ENCODE measurements at places on chromosomes 4 and X.

- no peak overlapping the region for H3K4me3 ChIP-seq
- no peak overlapping the region for H3K27ac ChIP-seq
- DNase-seq: no peak
- no peaks in the 10 kb centered on the region for H3K27me3 ChIP-seq
These were observed 69.5 kb upstream of the GABRA3 start for GRCh38 chrX:152520653-152521052.

DNA sequence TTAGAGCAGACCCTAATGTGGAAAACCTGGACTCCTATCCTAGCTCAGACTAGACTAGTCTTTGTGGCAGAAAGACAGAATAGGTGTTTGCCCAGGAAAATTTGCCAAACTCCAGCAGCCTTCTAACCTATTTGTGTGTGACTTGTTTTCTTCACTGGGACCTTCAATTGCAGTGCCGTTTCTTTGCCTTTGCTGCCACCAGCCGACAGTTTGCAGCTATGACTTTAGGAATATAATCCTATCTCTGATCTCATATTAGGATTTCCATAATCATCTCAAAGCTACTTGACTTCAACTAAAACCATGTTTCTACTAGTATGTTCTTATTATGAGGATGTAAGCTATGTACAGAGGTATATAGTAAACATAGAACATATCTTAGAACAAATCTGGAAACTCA is 60.2 kb upstream of the PGAM4 start:
- no peaks in the 10 kb centered on the region for H3K27me3 ChIP-seq
- peak; percentile 35 for DNase-seq
- no peak overlapping the region for H3K27ac ChIP-seq
- no peaks in the 10 kb centered on the region for H3K36me3 ChIP-seq

DNA sequence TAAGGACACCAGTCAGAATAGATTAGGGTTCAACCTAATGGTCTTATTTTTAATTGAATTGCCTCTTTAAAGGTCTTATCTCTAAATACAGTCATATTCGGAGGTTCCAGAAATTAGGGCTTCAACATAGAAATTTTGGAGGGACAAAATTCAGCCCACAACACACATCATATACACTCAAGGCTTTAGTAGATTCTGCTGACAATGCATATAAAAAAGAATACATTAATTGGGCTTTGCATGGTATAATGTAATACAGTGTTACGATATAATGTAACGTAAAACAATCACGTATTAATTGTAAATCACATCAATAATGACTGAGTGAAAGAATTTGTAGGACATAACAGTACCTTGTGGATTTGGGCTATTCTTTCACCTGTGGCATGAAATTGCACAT is 787.8 kb downstream of the STIM2 start:
- no peak overlapping the region for H3K4me3 ChIP-seq
- H3K4me1 ChIP-seq: no peaks in the 10 kb centered on the region
- no peaks in the 10 kb centered on the region for H3K36me3 ChIP-seq

GRCh38 chr4:183205709-183206108 is 106.7 kb downstream of the WWC2 start:
- no peak for DNase-seq
- no peak overlapping the region for H3K4me3 ChIP-seq
- H3K36me3 ChIP-seq: no peaks in the 10 kb centered on the region
- no peaks in the 10 kb centered on the region for H3K27me3 ChIP-seq
- H3K4me1 ChIP-seq: peaks cover 21% of the 10 kb centered on the region

- DNase-seq: no peak
- no peaks in the 10 kb centered on the region for H3K36me3 ChIP-seq
- no peaks in the 10 kb centered on the region for H3K4me1 ChIP-seq
- no peak overlapping the region for H3K4me3 ChIP-seq
- no peaks in the 10 kb centered on the region for H3K27me3 ChIP-seq
These were observed 7.1 kb upstream of the ELF2 start for GRCh38 chr4:139184129-139184528.

GRCh38 chr4:38665551-38666411 is 1.8 kb downstream of the KLF3 start:
- DNase-seq: no peak
- H3K4me1 ChIP-seq: peaks cover 52% of the 10 kb centered on the region
- no peaks in the 10 kb centered on the region for H3K27me3 ChIP-seq
- peak overlapping the region; percentile 72 for H3K4me3 ChIP-seq
- H3K27ac ChIP-seq: peak overlapping the region; percentile 96

DNA sequence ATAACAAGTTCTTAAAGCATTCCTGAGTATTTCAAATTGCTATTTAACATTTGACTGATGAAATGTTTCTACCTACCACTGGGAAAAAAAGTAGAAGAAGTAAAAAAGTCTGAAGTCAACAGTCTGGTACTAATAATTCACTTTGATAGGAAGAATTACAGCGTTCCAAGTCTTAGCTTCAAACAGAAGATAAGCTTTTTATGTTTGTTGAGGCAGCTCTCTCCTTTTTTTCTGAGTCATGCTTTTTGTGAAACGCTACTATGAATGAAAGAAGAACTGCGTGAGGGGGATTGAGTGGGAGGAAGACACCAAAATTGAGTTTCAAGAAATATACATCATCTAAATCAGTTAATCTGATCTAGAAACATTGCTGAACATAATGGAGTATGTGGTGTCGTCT is 13.0 kb upstream of the KDR start:
- H3K4me1 ChIP-seq: 0 out of 2 replicates have a peak, but pooled peaks cover under 1% of the 10 kb centered on the region
- no peaks in the 10 kb centered on the region for H3K36me3 ChIP-seq
- no peaks in the 10 kb centered on the region for H3K27me3 ChIP-seq
- DNase-seq: no peak
- H3K4me3 ChIP-seq: no peak overlapping the region

GRCh38 chr4:175306436-175306835 is 388.3 kb downstream of the ADAM29 start:
- H3K27ac ChIP-seq: 0 out of 2 replicates have a peak overlapping the region, but pooled peaks have one; percentile 26
- no peaks in the 10 kb centered on the region for H3K4me1 ChIP-seq
- H3K36me3 ChIP-seq: no peaks in the 10 kb centered on the region
- H3K27me3 ChIP-seq: no peaks in the 10 kb centered on the region
- no peak for DNase-seq
- H3K4me3 ChIP-seq: no peak overlapping the region

- no peak for DNase-seq
- no peaks in the 10 kb centered on the region for H3K36me3 ChIP-seq
- no peak overlapping the region for H3K4me3 ChIP-seq
- H3K27ac ChIP-seq: no peak overlapping the region
- no peaks in the 10 kb centered on the region for H3K4me1 ChIP-seq
These were observed 75.5 kb downstream of the MTMR1 start for GRCh38 chrX:150768580-150769190.

- no peaks in the 10 kb centered on the region for H3K36me3 ChIP-seq
- DNase-seq: no peak
- H3K4me3 ChIP-seq: no peak overlapping the region
- no peaks in the 10 kb centered on the region for H3K4me1 ChIP-seq
- no peaks in the 10 kb centered on the region for H3K27me3 ChIP-seq
These were observed 1028.1 kb downstream of the SH3BGRL start for GRCh38 chrX:82230013-82230412.

- no peak overlapping the region for H3K27ac ChIP-seq
- no peaks in the 10 kb centered on the region for H3K27me3 ChIP-seq
- no peaks in the 10 kb centered on the region for H3K4me1 ChIP-seq
- no peaks in the 10 kb centered on the region for H3K36me3 ChIP-seq
These were observed 121.4 kb downstream of the ATP10D start for GRCh38 chr4:47606482-47606881.

GRCh38 chr4:163558539-163559044 is 64.1 kb downstream of the TMA16 start:
- H3K27me3 ChIP-seq: no peaks in the 10 kb centered on the region
- no peak for DNase-seq
- H3K4me3 ChIP-seq: no peak overlapping the region

GRCh38 chr4:101337688-101338087 is 9.6 kb downstream of the PPP3CA start:
- no peak overlapping the region for H3K27ac ChIP-seq
- H3K27me3 ChIP-seq: no peaks in the 10 kb centered on the region
- DNase-seq: no peak
- no peaks in the 10 kb centered on the region for H3K4me1 ChIP-seq
- no peaks in the 10 kb centered on the region for H3K36me3 ChIP-seq

DNA sequence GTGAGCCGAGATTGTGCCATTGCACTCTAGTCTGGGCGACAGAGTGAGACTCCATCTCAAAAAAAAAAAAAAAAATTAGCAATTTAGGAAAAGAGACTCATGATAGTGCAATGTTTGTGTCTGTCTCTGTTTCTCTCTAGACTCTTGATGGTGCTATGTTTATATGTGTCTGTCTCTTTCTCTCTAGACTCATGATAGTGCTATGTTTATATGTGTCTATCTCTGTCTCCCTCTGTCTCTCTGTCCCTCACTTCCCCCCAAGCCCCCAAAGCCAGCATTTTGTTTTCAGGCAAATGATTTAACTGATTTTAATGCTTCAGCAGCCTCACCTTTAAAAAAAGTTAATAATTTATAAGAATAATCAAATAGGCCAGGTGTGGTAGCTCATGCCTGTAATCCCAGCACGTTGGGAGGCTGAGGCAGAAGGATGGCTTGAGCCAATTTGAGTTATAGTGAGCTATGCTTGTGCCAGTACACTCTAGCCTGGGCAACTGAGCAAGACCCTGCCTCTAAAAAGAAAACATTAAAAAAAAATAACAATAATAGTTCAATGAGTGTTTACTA is 6.9 kb downstream of the MOB1B start:
- no peak overlapping the region for H3K4me3 ChIP-seq
- no peaks in the 10 kb centered on the region for H3K27me3 ChIP-seq
- no peak overlapping the region for H3K27ac ChIP-seq
- no peaks in the 10 kb centered on the region for H3K36me3 ChIP-seq
- no peaks in the 10 kb centered on the region for H3K4me1 ChIP-seq

DNA sequence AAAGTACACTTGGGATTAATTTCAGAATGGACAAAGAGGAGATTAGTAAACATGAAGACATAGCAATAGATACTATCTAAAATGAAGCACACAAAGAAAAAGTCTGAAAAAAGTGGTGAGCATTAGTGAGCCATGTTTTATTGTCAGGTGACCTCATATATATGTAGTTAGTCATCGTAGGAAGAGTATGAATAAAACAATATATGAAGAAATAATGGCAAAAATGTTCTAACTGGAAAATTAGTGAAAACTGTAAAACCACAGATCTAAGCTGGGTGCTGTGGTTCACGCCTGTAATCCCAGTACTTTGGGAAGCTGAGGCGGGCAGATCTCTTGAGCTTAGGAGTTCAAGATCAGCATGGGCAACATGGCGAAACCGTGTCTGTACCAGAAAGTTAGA is 67.9 kb downstream of the RBPJ start:
- no peak for DNase-seq
- no peaks in the 10 kb centered on the region for H3K36me3 ChIP-seq
- no peak overlapping the region for H3K4me3 ChIP-seq
- H3K27me3 ChIP-seq: no peaks in the 10 kb centered on the region
- H3K4me1 ChIP-seq: no peaks in the 10 kb centered on the region
- H3K27ac ChIP-seq: no peak overlapping the region

Data from PC-9 (cell line).